Fibroblast of skin of abdomen (primary cell): ENCODE measurements at places on chromosomes 3 and 15.
A peak's percentile ranks its signal among the peaks of the same experiment; 100 is the strongest.

DNA sequence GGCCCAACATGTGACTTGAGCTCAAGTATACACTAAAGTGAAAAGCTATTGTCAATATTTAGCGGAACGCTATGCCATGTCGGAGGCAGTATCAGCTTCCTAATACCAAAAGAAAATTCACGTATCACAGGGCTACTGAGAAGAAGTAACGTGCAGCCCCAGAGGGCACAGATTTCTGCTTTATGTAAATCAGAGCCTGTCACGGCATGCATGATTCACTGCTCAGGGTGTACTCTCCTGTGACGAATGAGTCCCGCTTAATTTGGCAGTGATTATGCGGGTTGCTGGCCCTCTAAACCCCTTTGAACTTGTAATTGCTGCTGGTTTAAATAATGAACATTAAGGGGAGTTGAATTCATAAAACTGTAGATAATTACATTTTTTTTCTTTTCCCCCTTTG is 85.3 kb downstream of the MEIS2 start:
- DNase-seq: peak; percentile 72

- DNase-seq: peak; percentile 67
Observed at GRCh38 chr15:65576664-65577063, 34.3 kb downstream of the INTS14 start.

DNA sequence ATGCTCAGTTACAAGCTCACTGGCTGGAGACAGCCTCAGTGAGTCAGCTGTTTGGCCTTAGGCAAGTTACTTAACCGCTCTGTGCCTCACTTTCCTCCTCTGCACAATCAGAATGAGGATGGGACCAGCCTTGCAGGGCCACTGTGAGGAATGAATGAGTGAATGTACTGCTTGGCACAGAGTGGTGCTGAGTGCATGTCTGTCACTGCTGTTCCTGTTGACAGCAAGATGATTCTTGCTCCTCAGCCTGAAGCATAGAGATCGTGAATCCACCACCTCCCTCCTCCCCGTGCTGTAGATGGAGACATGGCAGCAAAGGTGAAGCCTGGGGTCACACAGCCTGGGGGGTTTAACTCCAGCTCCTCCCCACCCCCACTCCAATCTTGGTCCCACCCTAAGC is 14.6 kb upstream of the GRIP2 start:
- DNase-seq: no peak

- DNase-seq: peak; percentile 49
Observed at GRCh38 chr3:133948131-133948810, 52.6 kb upstream of the RAB6B start.

DNA sequence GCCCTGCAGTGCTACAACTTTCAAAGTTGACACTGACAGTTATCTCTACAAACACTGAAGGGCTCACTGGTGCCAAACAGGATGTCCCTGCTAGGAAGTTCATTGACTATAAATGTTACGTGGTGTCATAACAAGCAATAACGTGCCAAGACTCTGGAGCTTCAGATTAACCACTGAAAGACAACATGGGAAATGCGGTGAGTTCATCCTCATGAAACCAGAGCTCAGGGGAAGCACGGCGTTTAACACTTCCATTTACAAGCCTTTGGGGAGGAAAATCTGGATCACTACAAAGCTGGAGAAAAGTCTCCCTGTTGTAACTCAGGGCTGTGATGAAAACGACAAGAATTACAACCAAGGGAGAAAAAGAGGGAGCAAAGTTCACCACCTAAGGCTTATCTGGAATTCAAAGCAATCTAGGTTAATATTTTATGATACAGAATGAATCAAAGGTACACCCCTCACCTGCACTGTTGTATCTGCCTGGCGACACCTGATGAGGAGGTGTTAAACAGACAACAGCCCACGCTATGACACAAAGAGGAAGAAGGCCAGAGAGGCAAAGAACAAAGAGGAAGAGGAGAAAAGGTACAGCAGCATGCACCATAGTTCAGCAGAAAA is 27.0 kb downstream of the SHQ1 start:
- DNase-seq: peak; percentile 64

- DNase-seq: no peak
Observed at GRCh38 chr3:15781637-15782402, 16.0 kb downstream of the ANKRD28 start.

- DNase-seq: peak; percentile 66
Observed at GRCh38 chr3:155676252-155676981, 68.5 kb downstream of the PLCH1 start.

GRCh38 chr3:112097378-112097777 is 11.2 kb downstream of the C3orf52 start:
- DNase-seq: peak; percentile 99

- no peak for DNase-seq
Observed at GRCh38 chr3:42510325-42510724, 7.9 kb downstream of the VIPR1 start.

GRCh38 chr3:3027976-3028567 is 82.1 kb downstream of the IL5RA start:
- DNase-seq: no peak

DNA sequence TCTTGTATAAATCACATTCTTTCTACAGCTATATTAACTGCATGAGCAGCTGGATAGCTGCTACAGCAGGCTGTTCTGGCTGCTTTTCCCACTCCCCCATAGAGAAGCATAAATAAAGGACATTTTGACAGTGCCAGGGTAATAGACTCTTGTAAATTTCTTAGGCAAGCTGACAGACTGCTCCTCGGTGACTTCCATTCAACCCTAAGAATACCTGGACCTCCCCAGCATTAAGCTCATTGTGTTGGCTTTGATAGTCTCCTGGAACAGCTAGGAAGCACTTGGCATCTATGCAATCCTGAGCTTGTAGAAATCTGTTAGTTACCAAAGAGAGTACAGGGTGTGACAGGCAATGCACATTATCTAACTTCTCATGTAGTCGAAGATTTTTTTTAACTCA is 475.4 kb downstream of the AGBL1 start:
- DNase-seq: no peak

DNA sequence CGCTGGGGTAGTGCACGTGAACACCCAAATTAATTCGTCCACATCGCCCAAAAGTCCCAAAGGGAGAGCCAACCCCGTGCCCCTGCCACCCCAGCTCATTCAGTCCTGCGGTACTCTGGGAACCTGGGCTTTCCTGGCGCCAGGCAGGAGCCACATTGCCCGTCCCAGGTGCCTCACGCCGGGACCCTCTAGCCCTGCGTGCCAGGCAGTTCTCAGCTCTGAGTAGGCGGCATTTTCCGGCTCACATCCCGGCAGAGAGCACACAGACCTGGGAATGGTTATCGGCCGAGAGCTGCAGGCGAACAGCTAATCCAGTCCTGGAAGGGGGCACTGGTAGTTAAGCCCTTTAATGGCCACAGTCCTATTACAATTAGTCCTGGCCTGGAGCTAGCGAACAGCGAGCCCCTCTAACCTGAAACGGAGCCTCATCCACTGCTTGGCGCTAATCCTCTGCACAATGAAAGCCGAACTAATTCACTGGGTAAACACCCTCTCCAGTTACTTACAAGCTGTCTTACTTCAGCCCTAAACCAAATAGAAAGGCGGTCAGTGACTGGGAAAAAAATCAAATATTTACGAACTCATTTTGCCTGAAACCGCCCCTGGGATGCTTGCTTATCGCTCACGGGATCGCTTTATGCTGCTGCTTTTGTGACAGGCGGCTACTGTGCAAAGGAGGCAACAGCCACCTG is 254.6 kb upstream of the SOX14 start:
- DNase-seq: no peak

DNA sequence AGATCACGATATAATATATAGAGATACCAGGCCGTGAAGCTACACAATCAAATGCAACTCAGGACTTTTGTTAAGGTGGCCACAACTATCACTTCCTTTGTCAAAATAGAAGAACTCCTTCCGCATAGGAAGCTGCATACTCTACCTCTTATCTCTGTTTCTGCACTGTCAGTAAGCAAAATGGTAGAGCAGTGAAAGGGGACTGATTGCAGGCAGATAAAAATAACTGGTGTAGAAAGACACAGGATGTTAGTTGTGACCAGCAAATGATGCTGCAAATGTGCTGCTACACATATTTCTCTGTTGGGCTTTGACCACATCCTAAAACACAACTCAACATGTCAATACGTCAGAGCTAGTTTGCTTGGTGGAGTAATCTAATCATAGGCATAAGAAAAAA is 16.3 kb upstream of the TRAT1 start:
- DNase-seq: no peak
